ENCODE measurements at places on chromosomes 2 and 18.

GRCh38 chr2:132668189-132668823 lies 1.7 kb downstream of the LYPD1 start:
- no peak for DNase-seq

- peak; percentile 16 for DNase-seq
Observed at GRCh38 chr2:24824966-24825882, 32.0 kb downstream of the CENPO start.

- DNase-seq: no peak
Observed at GRCh38 chr2:201642086-201642578, 1.2 kb downstream of the TMEM237 start.

GRCh38 chr18:43961722-43962121 lies 684.4 kb upstream of the SYT4 start:
- DNase-seq: no peak

GRCh38 chr2:159926695-159927094 lies 128.7 kb upstream of the CD302 start:
- DNase-seq: no peak

DNA sequence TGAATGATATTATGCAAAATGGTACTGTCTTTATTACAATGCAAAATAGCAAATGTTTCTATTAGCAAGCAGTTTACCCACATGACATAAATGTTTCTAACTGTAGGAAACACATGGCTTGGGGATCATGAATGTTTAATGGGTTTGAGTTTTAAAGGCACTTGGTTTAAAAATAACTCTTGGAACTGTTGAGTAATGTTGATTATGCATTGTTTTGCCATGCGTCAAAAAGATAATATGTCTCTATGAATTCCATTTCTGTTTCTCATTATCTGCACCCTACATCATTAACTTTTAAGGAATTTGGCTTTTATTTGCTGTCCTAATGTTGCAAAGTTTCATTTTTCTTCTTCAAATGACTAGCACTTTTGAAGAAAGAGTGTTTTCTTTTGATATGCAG lies 1355.5 kb downstream of the SUCLG1 start:
- peak; percentile 80 for DNase-seq

DNA sequence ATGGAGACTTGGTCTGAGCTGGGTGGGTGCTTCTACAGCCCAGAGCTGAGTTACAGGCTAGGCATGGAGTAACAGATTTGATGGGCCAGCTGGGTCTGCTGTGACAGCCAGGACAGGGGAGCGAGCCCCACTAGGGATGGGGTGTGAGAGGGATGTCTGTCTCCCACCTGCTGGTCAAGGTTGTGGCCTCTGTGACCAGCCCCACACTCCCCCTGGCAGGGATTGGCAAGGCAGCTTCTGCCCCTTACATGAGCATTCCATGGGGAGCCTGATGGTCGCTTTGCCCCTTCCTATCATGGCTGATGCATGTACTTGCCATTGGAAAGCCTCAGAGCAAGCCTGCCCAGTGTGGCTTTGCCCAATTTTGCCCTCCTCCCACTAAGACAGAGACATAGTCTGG lies 162.0 kb upstream of the FIGN start:
- DNase-seq: no peak

DNA sequence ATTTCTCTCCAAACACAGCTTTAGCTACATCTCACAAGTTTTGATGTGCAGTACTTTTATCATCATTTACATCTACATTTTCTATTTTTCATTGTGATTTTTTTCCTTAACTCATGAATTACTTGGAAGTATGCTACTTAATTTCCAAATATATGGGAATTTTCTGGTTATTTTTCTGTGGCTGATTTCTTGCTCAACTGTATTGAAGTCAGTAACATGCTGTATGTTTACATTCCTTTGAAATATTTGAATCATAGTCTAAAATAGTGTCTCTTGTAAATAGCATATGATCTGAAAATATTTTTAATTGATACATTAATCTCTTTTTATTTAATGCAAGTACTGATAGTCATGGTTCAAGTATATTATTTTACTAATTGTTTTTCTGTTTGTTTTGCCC lies 26.0 kb upstream of the GALNT5 start:
- DNase-seq: peak; percentile 36

DNA sequence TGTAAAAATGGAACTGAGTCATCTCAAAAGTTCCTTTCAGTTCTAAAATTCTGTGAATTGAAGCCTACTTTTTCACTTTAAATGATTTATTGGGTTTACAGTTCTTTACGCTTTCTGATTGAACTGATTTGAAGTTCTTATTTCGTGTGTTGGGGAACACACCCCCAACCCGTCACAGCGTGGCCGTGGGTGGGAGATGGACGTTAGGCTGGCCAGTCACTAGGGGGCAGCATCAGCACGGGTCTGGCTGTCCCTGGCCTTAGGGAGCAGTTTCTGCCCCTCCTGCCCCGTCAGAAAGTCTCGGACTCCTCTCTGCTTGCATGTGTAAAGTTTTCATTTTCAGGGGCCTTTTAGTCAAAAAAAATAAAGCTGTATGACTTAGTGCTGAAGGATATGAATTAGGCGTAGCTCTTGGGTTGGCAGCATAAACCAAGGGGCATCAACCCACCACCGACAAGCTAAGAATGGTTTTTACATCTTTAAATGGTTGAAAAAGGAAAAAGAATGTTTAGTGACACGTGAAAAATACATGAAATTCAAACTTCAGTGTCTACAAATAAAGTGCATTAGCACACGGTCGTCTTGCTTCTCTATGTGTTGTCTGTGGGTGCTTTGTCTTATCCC lies 63.4 kb downstream of the ZCCHC2 start:
- DNase-seq: peak; percentile 76

- no peak for DNase-seq
Observed at GRCh38 chr18:63175264-63175663, 144.3 kb downstream of the BCL2 start.

DNA sequence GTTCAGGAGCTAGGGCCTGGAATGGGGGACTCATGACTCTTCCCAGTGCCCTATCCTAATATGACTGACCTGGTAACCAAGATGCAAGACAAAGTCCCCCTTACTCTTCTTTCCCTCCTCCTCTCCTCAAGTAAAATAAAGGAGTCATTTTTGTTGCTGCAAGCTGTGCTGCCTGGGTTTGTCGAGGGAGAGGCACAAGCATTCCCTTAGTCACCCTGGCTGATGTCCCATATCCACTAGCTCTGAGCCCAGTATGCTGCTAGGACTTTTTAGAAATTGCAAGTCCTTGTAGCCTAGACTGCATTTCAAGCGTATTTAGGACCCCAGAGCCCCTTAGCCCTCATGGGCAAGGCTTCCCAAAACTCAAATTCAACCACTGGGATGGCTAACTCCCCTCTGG lies 338.5 kb upstream of the SETBP1 start:
- DNase-seq: peak; percentile 34

DNA sequence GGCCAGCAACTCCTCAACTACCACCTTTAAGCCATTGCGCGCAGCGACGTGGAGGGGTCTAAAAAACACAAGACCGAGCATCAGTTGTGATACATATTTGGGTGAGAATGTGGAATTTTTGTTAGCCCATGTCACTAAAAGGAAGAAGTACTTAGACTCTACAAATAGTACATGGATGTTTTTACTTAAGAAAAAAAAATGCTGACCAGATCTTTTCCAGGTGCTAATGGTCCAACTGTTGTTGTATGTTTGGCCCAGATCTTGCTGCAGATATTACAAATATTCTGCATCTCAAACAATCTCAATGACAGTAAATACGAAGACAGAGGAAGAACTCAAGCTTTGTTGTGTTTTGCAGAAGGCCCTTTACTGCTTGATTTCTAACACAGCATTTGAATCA lies 67.1 kb upstream of the PGAP1 start:
- no peak for DNase-seq

DNA sequence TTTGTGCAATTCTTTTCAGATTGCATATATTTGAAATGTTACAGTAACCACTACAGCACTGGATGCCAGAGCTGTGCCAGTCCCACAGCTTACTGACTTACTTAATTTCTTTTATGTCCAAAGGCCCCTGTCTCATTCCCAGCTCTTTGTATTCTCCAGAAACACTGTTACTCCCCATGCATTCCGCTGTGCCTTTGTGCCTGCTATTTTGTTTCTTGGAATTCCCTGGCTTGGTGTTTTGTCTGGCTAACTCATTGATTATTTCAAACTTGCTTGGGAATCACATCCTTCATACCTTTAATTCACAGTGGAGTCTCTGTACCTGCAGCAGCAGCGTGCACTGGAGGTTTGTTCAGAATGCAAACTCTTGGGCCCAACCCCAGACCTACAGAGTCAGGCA lies 601.9 kb upstream of the DDX18 start:
- DNase-seq: no peak

DNA sequence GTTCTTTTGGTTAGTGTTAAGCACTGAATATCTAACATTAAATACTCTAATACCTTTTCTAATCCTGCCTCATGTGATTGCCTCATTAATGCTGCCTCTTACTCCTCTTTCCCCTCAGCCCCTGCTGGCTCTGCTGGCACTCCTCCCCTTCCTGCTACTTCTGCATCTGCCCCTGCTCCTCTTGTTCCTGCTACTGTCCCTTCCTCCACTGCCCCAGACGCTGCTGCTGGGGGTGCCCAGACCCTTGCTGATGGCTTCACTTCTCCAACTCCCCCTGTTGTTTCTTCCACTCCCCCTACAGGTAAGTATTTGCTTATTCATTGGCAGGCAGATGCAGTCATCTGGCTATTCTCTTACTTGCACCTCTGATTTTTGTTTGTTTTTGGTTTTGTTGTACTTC lies 68.5 kb downstream of the ABI2 start:
- no peak for DNase-seq

GRCh38 chr2:9390991-9391390 lies 32.3 kb downstream of the ITGB1BP1 start:
- DNase-seq: no peak

GRCh38 chr2:191773136-191773535 lies 73.8 kb downstream of the CAVIN2 start:
- no peak for DNase-seq

DNA sequence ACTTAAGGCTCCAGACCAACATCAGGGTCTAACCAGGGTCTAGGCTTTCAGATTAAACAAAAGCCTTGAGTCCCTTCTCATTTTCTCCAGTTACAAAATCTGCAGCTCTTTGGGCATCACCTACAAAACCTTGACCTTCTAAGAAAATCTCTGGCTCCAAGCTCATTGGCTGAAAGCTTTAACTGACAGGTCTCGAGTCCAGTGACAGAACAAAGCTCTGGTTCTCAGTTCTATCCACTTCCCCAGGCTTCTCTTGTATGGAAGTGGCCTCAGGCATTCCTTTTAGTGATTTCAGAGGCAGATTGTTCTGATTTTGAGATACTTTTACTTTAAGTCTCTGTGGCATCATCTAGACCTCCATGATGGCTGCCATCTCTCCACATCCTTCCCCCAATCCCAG lies 11.3 kb downstream of the SIX2 start:
- DNase-seq: peak; percentile 23

- no peak for DNase-seq
Observed at GRCh38 chr2:127361929-127362885, 25.6 kb downstream of the MAP3K2 start.

- DNase-seq: peak; percentile 39
Observed at GRCh38 chr2:200159829-200160781, 146.4 kb upstream of the SPATS2L start.

DNA sequence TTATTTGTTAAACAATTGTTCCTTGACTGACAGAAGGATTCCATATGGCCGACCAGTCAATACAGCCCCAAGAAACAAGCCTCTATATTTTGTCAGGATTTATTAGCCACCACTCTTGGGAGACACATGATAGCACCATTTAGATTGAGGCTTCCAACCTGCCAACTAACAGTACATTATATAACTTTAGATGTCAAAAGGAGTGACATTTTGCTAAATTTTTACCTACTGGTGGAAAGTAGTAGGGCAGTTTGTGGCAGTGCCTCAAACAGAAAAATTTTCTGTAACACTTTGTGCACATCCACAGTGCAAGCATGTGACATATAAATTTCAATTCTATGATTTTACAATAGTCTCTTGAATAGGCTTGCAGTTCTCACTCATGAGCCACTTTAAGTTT lies 464.0 kb downstream of the TRIB2 start:
- DNase-seq: no peak

DNA sequence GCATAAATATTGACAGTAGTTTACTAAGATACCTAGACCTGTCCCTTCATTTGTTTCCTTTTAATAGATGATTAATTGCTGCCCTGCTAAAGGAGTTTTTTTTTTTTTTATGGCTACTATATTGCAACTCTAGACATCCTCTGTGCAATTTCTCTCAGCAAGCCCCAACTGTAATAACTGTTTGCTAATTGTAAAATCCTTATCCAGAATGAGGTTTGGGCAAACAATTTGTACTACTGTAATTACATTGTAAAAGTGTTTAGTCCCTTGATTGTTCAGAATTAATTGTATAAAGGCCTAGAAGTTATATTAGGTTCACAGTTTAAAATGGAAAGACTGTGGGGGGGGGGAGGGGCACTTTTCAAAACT lies 3.7 kb upstream of the MEIS1 start:
- DNase-seq: no peak

Measured in EH (cell line).